ENCODE measurements at places on chromosomes 16 and 17.

DNA sequence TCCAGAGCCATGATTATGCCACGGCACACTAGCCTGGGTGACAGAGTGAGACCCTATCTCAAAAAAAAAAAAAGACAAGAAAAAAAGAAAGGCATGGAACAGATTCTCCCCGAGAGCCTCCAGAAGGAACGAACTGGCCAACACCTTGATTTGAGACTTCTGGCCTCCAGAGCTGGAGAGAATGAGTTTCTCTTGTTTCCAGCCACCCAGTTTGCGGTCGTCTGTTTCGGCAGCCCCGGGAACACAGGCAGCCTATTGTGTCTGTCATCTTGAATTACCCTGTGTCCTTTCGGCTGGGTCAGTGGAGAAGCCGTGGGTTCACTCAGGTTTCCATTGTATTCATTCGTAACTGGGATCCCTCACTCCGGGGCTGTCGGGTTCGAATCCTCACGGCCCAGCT, 83.9 kb downstream of the RPA1 start:
- DNase-seq = no peak

DNA sequence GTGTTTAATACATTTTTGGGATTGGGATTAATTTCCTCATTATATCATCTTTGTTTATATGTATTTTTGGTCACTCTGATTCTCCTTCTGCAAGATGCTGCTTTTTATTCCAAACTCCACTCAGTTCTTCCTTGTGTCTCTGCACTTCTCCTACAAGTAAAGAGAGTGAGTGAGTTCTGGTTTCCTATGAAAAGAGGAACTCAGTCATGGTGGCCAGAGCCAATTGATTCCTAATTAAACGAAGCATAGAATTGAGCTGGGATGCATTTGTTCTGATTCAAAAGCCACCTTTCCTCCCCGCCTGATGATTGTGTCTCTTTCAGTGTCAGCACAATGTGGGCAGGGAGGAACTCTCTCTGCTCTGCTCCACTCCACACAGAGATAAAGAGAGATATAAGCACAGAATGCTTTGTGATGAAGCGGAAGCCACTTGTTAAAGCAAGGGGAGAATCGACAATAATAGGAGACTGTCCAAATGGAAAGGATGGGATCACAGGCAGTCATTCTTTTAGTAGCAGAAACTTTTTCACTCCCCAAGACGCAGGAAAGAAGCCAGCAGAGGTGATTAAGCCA, 121.3 kb upstream of the GOT2 start:
- DNase-seq = no peak

DNA sequence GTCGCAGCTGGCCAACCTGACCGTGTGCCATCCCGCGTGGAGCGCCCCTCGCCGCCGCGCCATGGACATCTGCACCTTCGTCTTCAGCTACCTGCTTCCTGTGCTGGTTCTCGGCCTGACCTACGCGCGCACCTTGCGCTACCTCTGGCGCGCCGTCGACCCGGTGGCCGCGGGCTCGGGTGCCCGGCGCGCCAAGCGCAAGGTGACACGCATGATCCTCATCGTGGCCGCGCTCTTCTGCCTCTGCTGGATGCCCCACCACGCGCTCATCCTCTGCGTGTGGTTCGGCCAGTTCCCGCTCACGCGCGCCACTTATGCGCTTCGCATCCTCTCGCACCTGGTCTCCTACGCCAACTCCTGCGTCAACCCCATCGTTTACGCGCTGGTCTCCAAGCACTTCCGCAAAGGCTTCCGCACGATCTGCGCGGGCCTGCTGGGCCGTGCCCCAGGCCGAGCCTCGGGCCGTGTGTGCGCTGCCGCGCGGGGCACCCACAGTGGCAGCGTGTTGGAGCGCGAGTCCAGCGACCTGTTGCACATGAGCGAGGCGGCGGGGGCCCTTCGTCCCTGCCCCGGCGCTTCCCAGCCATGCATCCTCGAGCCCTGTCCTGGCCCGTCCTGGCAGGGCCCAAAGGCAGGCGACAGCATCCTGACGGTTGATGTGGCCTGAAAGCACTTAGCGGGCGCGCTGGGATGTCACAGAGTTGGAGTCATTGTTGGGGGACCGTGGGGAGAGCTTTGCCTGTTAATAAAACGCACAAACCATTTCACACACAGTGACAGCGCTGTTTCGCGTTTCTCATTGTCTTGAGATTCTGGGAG, 2.0 kb upstream of the ZACN start:
- no peak for DNase-seq

DNA sequence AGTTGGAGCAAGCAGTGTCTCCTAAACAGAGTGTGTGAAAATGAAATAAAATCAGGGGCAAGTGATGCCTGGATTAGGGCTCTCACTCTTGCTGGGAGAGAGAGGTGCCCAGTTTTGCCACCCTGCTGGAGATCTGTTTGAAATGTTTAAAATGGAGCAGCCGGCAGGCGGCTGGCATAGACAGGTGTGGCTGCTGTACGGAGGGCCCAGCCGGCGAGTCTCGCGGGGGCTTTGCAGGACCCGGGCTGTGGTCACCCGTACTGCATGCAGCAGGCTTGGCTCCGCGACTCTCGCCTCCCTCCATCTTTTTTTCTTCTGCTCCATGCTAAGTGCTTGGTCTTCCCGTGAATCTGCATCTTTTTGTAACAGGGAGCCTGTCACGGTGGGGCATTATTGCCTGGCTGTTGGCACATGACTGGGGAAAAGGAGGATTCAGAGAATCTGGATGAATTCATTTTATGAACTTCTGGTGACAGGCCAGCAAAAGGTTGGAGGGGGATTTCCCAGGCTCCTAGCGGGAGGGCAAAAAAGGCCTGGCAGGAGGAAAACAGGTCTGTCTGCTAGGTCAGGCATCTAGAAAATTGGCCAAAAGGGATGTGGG, 1.8 kb downstream of the ZNRF1 start:
- no peak for DNase-seq

DNA sequence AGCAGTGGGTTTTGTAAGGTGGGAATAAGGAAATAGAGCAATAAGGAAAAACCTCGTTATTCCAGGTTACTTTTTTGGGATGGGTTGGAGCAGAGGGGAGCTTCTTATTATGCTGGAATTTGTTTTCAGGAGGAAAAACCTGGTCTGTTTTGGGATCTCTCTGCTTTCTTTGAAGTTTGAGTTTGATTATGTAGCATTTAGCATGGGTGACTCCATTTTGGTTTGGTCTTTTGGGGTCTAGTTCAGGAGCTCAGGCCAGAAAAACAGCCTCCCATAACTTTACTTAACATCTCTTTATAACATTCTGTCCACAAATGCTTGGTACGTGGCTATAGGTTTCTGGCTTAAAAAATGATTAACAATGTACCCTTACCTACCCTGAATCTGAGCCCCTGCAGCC, 8.5 kb upstream of the ZG16 start:
- DNase-seq = no peak

GRCh38 chr16:85246973-85247372, 134.7 kb upstream of the CIBAR2 start:
- DNase-seq = no peak

DNA sequence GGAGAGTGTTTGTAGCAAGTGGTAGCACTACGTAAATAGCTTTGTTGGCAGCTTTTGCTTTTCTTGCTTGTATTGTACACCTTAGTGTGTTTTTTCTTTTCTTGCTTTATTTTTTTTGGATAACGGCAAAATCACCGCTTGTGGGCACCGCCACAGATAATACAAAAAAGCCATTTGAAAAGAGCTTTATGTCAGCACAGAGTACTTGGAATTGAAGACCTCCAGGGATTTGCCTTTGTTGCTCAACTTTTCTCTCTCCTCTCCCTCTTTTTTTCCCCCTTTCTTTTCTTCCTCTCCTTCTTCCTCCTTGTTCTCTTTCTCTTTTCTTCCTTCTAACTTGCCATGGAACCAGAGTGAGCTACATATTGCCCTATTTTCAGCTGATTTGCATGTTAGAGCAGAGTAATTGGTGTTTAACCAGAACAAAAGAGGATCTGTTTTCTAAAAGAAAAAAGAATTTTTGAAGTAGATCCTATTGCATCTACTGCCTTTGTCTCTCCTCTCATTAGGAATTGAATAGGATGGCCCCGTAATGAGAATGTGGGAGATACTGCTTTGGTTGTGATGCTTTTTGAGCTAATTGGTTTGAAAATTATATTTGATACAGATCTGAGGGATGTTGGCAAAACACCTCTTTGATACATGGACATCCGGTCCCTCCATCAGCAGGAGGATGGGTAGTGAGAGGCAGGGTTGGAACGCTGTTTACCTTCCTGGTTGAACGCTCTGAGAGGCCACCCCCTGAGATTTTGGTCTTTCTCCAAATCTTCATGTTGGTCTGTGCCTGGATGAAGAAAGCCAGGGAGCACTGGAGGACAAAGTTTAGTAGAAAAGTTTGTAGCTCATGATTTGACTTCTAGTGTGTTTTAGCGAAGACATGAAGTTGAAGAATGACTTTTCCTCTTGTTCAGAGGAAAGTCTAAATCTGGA, 85.6 kb downstream of the MSI2 start:
- DNase-seq = no peak

- DNase-seq = no peak
Observed at GRCh38 chr16:10033556-10033955, 148.7 kb downstream of the GRIN2A start.

- peak; percentile 52 for DNase-seq
Observed at GRCh38 chr17:74280093-74280513, 6.1 kb downstream of the DNAI2 start.

GRCh38 chr16:64297863-64298600, 823.8 kb downstream of the CDH11 start:
- DNase-seq = no peak

GRCh38 chr16:51960931-51961330, 586.0 kb downstream of the TOX3 start:
- DNase-seq = no peak

DNA sequence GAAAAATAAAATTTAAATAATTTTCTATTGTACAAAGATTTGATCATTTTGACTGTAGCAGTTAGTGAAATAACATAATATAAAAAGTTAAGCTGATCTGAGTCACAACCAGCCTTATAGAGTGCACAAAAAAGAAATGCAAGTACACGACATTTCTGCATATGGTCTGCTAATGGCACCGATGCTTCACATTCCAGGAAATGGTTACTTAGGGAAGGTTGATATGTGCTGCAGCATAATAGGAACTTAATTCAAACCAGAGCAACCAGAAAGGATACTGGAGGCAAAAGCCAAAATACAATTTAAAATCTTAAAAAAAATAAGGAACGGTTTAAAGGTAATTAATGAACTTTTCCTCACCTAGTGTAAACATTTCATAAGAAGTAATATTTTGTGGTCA, 10.0 kb upstream of the CFDP1 start:
- no peak for DNase-seq

- DNase-seq = no peak
Observed at GRCh38 chr16:48123104-48123788, 32.5 kb downstream of the ABCC12 start.

GRCh38 chr16:46629331-46630219, 8.4 kb upstream of the SHCBP1 start:
- no peak for DNase-seq

DNA sequence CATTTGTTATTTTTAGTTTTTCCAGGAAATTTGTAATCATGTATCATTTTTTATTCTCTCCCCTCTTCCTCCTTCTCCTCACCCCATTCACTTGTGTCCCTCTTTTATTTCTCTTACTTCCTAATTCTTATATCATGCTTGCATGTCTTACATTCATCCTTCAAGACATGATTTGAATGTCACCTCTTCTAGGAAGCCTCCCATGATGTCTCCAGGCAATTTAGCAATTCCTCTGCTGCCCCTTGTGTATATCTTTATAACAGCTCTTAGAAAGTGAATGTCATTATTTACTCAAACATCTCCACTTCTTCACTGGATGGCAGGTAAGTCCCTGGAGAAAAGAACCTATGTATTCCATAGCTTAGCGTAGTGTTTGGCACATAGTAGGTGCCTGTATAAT, 7.8 kb downstream of the HNF1B start:
- DNase-seq = no peak

DNA sequence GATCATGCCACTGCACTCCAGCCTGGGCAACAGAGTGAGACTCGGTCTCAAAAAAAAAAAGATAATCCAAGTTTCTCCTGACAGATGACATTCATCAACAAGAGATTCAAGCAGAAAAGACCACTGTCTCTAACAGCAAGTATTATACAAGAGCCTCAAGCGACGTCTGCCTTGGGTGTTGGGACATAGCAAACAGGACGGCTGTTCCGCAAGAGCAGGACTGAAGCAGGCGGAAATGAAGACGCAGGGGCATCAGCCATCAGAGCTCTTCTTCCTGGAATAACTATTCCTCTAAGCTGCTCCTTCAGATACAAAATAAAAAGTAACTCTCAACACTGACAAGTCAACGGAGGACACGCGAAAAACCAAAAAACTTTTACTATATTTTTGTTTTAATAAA, 54.0 kb downstream of the ANKRD11 start:
- DNase-seq = no peak

- DNase-seq = no peak
Observed at GRCh38 chr16:47045459-47045858, 72.0 kb upstream of the DNAJA2 start.

DNA sequence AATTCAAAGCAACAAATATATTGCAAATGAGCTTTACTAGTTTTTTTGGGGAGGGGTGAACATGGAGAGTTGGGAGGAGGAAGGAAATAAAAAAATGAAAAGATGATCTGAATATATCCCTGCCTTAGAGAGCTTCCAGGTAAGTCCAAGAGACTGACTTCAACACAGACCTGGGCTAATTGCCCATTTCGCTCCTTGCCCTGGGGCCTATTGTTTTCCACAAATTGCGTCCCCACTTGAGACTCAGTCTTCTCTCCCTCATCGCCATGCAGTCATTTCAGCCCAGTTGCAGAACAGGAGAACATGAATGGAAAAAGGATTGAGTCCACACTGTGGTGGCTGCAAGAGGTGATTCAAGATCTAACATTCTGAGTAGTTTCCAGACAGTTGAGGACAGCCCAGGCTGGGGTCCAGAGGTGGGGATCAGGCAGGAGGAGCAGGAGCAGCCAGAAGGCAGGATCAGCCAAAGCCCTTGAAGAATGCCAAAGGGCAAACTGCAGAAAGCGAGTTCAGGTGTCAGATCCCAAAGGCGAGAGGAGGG, 21.6 kb upstream of the TOB1 start:
- no peak for DNase-seq

Data from activated T-helper 1 cell treated with Interleukin-2 at 50 U/mL for 16 hours (primary cell).